Myocyte (in vitro differentiated cells): ENCODE measurements at places on chromosomes 16 and 17. TPM values are rescaled to one million over a fixed set of nuclear protein-coding genes. Genes with fewer than 3 reads are reported as not detected.
A peak's percentile ranks its signal among the peaks of the same experiment; 100 is the strongest.

Gene ABAT
- total RNA-seq, result 3.2 and 6.3 TPM in 2 replicates

- DNase-seq, result no peak
Observed at GRCh38 chr17:8480011-8480976, 44.6 kb downstream of the NDEL1 start.

- no peak for DNase-seq
Observed at GRCh38 chr16:87236516-87237115, 80.6 kb downstream of the C16orf95 start.

Gene ANKRD40CL
- total RNA-seq, result not detected in 2 replicates

- DNase-seq, result peak; percentile 79
Observed at GRCh38 chr16:58021661-58022551, 3.6 kb upstream of the MMP15 start.

GRCh38 chr16:10138881-10139280 lies 43.3 kb downstream of the GRIN2A start:
- DNase-seq, result no peak

- peak; percentile 69 for DNase-seq
Observed at GRCh38 chr16:86664522-86665318, 86.4 kb downstream of the FOXL1 start.

DNA sequence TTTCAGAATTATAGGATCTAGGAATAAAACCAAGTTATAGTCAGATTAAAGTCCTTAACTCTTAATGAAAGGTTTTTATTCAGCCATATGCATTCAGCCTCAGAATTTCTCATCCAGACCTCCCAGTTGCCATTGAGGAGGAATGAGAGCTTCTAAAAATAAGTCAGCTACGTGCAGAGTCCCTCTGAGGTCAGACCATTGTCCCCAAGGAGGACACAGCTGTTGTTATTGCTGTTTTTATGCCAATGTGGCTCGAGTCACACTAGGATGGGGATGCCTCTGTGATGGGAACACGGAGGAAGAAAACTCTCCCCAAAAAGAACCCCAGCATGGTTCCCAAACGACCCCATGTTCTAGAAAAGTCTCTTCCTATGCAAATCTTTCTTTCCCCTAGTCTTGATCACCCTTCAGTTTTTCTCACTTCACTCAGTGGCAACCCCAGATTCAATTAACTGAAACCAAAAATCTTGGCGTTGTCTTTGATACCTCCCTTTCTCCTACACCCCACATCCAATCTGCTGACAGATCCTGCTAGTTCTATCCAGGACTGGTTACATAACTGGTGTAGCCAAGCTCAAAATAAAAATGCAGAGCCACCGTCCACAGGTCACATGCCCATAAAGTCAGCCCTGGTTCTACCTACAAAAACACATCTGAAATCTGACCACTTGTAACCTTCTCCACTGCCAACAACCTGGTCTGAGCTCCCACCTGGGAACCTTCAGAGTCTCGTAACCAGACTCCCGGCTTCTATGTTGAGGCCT lies 138.2 kb upstream of the ERCC4 start:
- DNase-seq, result peak; percentile 89

DNA sequence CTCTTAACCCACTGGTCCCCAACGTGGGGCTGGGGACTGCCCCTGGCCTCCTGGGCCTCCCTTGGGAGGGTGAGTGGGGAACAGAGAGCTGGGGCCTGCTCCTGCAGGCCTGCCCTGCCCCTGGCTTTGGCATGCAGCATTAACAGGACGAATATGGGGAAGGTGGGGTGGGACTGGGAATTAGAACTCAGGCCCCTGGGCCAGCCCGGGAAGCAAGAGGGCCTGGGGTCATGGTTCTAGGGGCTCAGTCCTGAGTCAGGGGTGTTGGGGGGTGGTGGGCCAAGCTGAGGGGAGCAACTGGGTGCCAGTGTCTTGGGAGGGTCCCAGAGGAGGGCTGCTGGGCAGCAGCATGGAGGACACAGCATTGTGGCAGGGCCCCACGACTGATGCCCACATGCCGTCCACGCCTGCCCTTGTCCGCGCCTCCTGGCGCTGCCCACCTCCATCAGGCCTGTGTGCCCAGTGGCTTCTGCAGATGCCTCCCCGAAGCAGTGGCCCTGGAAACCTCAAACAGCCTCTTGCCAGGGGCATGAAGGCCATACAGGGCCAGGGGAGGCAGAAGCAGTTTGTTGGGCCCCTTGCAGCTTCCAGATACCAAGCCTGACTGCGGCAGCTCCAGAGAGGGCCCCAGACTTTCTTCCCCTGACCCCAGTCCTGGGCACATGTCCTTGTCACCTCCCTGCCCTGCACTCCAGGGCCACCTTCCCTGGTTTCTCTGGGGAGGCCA lies 4.8 kb downstream of the MAP2K3 start:
- DNase-seq, result no peak

Gene ZSCAN10
- total RNA-seq, result not detected in 2 replicates
